Muscle of leg (tissue), 16 donors: ENCODE measurements at places on chromosomes 1 and 21. TPM values are rescaled to one million over a fixed set of nuclear protein-coding genes. Genes with fewer than 3 reads are reported as not detected.

DNA sequence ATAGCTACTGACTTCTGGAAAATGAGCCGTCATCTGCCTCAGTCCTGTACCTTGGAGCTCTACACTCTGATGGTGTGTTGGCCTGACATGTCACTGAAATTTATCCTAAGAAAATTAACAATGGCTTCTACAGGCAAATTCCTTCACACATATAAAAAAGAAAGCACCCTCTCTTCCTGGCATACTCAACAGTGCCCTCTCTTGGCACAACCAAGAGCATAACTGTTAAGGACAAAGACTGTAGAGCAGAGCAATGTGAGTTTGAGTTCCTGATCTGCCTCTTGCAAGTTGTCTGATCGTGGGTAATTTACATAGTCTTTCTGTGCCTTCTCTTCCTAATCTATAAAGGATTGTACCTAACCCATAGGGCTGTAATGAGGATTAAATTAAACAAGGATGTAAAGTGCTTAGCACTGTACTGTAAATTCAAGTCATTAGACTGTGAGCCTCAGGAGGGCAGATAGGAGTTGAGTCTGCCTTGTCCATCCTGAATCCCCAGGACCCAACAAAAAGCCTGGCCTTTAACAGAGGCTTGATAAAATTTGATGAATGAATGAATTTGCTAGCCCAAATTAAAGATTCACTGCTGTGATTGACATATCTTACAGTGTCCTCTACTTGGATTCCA, 83.5 kb downstream of the SYF2 start:
- no peak for DNase-seq
- peaks cover 7% of the 10 kb centered on the region for H3K27me3 ChIP-seq
- no peaks in the 10 kb centered on the region for H3K36me3 ChIP-seq

DNA sequence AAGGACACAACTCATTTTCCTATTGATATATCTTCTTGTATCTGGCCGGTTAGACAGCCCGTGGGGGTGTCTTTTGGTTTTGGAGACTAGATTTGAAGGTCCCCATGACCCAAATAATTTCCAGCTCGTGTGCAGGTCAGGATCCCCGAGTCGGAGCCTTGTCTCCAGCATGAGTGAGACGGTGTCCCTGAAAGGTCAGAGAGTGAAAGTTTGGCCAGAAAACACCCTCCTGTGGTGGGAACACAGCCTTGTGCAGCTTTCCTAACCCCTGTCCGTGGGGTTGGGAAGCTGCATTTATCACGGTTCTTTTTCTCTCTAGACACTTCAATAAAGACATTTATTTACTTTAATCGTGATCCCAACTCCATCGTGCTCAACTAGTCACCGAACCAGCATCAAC, 17.6 kb downstream of the COQ8A start:
- peaks cover 2% of the 10 kb centered on the region for H3K4me1 ChIP-seq
- H3K4me3 ChIP-seq: no peak overlapping the region
- no peaks in the 10 kb centered on the region for H3K27me3 ChIP-seq
- DNase-seq: no peak
- peaks cover 4% of the 10 kb centered on the region for H3K36me3 ChIP-seq

- H3K27ac ChIP-seq: no peak overlapping the region
- no peak overlapping the region for H3K4me3 ChIP-seq
- H3K27me3 ChIP-seq: no peaks in the 10 kb centered on the region
- H3K36me3 ChIP-seq: no peaks in the 10 kb centered on the region
These were observed 14.7 kb upstream of the SLC19A1 start for GRCh38 chr21:45556645-45557615.

DNA sequence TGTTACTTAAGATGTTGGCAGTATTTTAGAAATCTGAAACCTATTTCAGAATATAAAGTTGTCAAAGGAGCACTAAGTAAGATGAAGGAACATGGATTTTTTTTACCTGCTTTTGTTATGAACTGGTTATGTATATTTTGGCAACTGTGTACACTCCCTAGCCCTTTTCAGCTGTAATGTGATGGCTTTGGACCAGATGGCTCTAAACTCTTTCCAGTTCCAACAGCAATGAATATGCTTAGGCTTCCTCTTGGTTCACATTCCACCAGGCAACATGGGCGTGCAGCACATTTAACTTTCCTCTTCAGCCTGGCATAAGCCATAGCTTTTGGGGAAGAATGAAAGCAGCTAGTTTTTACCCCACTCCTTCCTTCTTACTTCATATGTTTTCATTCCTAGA, 95.6 kb upstream of the ADAMTS5 start:
- no peaks in the 10 kb centered on the region for H3K36me3 ChIP-seq
- H3K4me1 ChIP-seq: no peaks in the 10 kb centered on the region
- DNase-seq: peak; percentile 33
- no peak overlapping the region for H3K27ac ChIP-seq
- no peaks in the 10 kb centered on the region for H3K27me3 ChIP-seq

- H3K36me3 ChIP-seq: no peaks in the 10 kb centered on the region
- no peak for DNase-seq
- H3K27ac ChIP-seq: no peak overlapping the region
- no peaks in the 10 kb centered on the region for H3K27me3 ChIP-seq
These were observed 585.8 kb upstream of the ZRANB2 start for GRCh38 chr1:71666609-71667008.

DNA sequence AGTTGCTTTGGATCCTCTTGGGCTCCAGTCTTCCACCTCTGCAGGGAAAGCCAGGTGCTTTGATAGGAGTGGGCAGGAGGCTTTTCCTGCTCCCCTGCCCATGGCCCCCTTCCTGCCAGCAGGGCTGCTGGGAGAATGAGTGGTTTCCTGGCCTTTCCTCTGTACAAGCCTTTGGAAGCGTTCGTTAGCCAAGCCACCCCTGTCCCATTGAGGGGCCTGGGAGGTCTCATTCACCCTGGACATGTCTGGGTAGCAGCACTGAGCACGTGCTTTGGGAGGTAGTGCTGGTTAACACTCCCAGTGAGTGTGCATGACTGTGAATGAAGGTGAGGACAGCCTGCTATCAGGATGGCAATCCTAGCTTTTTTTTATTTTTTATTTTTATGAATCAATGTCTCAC, 118.5 kb upstream of the CACNA1E start:
- DNase-seq: no peak
- H3K4me3 ChIP-seq: no peak overlapping the region
- peaks cover 2% of the 10 kb centered on the region for H3K4me1 ChIP-seq

PADI2 gene
- 37.2 TPM for total RNA-seq

SPATA17 gene
- 3.0 TPM for total RNA-seq

PTPN22 gene
- total RNA-seq: 0.35 TPM

COL16A1 gene
- total RNA-seq: 229 TPM
